ENCODE measurements at places on chromosomes 6 and 20. TPM values are rescaled to one million over a fixed set of nuclear protein-coding genes. Genes with fewer than 3 reads are reported as not detected.

- no peak for DNase-seq
Observed at GRCh38 chr6:5580736-5581581, 319.6 kb downstream of the FARS2 start.

DNA sequence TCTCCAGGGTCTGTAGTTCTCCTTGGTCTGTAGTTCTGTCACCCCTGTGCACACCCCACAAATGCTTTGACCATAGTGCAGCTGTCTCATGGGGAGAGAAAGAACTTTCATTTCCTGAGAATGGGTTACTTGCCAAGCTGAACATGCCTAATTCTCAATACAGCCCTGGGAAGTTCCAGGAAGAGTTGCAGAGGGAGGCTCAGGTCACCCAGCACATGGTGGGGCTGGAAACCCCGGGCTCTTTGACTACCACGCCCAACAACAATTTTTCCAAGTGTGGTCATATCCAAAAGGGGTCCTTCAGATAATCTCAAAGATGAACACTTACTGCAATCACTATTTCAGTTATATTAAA lies 2.2 kb upstream of the PTPRA start:
- no peaks in the 10 kb centered on the region for H3K36me3 ChIP-seq
- no peak overlapping the region for H3K27ac ChIP-seq
- H3K27me3 ChIP-seq = no peaks in the 10 kb centered on the region

- H3K36me3 ChIP-seq = no peaks in the 10 kb centered on the region
- no peak for DNase-seq
- no peak overlapping the region for H3K4me3 ChIP-seq
- H3K27ac ChIP-seq = no peak overlapping the region
- H3K4me1 ChIP-seq = no peaks in the 10 kb centered on the region
Observed at GRCh38 chr6:170355661-170356060, 49.1 kb downstream of the FAM120B start.

DNA sequence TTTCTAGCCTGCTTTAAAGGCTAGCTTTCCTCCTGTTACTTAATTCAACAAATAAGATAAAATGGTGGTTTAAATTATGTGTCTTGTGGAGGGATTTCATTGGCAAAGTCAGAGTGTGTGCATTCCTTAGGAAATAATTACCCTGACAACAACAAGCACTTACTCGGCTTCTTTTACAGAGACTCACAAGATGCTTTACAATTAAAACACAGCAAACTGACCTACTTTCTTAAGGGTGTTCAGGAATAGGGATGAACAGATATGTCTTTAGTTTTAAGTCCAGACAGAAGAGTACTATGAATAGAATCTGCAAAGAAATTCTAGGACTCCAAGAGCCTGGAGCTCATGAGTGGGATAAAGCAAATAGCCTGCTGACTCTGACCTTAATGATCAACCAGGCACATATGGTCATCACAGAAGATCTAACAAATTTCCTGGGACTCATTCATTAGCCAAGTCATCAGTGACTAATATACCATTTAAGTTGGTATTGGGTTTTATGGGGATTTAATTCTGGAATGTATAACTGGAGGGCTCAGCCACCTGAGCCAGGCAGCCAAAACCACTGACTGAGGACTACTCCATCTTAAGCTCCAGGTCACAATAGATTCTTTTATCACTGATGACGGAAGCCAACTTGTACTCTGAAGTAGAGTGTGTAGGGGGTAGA lies 161.8 kb upstream of the RIMS1 start:
- no peaks in the 10 kb centered on the region for H3K4me1 ChIP-seq
- H3K36me3 ChIP-seq = no peaks in the 10 kb centered on the region
- no peaks in the 10 kb centered on the region for H3K27me3 ChIP-seq
- no peak overlapping the region for H3K27ac ChIP-seq

The IPCEF1 gene
- total RNA-seq = 2.9 TPM

The CEP57L1 gene
- 3.7 TPM for total RNA-seq

The RUNX2 gene
- total RNA-seq = 0.22 TPM

Measured in pancreas (tissue), 10 donors.